Muscle of arm (tissue), 14 donors: ENCODE measurements at places on chromosomes 5 and 9.

- DNase-seq: no peak
Measured at GRCh38 chr5:148626081-148626613, 28.2 kb downstream of the HTR4 start.

- DNase-seq: no peak
Measured at GRCh38 chr5:103472830-103473229, 89.8 kb downstream of the NUDT12 start.

DNA sequence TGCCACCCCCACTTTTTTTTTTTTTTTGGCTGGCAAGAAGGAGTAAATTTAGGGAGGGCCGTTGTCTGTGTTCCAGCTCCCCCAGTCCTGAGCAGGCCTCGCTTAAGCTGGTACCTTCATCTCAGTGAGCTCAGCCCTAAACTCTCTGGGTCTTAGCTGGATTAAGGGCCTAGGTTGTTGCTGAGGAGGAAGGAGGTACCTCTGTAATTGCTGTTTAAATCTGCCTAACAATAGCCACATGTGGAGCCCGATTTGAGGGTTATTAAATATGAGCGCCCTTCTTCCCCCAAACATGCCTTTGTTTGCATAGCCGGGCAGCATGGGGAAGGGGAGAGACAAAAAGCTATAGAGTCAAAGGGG is 179.0 kb upstream of the PITX1 start:
- no peak for DNase-seq

DNA sequence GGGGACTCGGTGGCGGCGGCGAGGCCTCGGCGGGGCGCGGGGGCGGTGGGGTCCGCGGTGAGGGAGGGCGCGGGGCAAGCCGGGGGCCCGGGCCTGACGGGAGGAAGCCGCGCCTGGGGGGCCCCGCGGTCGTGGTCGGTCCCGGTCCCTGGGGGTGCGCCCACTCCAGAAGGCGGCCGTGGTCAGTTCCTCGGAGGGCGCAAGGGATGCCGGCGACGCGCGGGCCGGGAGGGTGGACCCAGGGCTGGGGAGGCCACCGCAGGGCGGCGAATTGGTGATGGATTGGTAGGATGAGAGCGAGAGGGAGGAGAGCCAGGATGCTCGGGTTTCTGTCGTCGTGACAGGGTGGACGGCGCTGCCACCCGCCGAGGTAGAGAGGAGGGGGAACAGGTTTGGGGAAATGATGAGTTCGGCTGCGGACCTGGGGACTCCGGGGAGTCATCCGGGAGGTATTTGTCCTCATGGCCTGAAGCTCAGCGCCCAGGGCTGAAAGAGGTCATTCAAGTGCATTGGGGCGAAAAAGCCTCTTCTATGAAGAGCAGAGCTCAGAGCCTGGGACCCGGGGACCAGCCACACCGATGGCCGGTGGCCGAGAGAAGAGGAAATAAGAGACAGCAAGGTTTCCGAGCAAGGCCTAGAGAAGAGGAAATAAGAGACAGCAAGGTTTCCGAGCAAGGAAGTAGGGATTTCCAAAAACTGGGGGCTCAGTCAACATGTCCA is 557 bp downstream of the GNG10 start:
- DNase-seq: peak; percentile 38

GRCh38 chr9:34381323-34381722 is 4.6 kb upstream of the MYORG start:
- no peak for DNase-seq

- DNase-seq: no peak
Measured at GRCh38 chr9:136700304-136700703, 12.1 kb upstream of the DIPK1B start.

DNA sequence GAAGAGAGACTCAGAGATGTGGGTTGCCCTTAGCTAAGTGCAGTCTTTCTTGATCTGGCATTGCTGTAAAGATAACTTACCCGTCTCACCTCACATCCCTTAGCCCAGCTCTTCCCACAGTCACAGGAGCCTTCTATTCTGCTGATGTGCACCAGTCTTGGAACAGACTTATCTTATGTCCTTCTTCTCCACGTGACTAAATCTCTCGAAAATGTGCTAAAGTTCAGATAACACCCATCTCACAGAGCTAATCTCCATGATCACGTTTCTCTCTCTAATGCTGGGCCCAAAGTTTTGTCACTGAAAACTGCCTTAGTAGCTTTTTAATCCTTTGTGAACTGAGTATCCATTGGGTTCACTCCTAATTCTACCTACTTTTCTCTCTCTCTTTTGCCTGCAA is 16.7 kb downstream of the SLC36A1 start:
- no peak for DNase-seq
